Neural crest cell (in vitro differentiated cells): ENCODE measurements at places on chromosomes 12 and 14.

DNA sequence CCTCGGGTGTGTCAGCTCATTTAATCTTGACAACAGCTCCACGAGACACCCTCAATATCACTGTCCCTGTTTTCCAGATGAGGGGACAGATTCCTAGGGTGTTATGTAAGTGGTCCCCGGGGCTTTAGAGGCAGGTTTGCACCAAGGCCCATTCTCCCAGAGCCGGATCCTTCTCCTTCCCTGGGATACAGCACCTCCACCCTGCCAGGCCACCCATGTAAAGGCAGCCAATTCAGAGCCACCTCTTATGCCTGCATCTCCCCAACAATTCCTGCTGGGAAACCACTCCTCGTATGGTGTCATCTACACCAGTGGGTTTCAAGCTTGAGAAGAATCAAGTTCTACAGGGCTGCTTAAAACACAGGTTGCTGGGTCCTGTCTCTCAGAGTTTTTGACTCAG is 4.1 kb upstream of the CYP46A1 start:
- DNase-seq, result no peak

DNA sequence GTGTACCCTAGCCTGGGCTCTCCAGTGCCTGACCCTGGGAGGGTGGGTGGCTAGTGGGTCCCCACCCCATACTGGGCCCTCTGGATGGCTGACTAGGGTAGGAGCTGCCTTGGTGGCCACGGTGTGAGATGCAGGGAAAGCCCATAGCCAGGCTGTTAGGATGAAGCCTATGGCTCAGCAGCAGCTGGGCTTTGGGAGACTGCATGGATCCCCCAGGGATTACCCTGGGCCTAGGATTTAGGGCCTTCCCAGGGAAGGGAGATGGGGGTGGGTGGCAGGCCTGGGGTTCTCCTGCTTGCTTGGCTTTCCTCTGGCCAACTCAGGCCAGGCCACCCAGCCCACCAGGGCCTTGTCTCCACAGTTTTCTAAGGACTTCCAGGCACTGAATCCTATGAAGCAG is 6.3 kb downstream of the GSTZ1 start:
- no peak for DNase-seq

GRCh38 chr14:100567877-100568163 is 19.4 kb downstream of the BEGAIN start:
- no peak for DNase-seq

- DNase-seq, result no peak
Measured at GRCh38 chr14:67453575-67454300, 34.8 kb downstream of the TMEM229B start.

DNA sequence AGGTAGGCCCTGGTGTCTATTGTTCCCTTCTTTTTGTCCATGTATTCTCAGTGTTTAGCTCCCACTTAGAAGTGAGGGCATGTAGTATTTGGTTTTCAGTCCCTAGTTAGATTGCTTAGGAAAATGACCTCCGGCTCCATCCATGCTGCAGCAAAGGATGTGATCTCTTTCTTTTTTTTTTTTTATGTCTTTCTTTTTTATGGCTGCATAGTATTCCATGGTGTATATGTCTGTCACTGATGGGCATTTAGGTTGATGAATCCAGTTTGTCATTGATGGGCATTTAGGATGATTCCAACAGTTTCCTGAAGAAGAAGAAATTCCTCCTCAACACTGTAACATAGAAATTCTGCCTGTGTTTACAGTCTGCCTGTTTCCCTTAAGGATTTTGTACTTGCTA is 231.1 kb downstream of the CCDC91 start:
- no peak for DNase-seq

DNA sequence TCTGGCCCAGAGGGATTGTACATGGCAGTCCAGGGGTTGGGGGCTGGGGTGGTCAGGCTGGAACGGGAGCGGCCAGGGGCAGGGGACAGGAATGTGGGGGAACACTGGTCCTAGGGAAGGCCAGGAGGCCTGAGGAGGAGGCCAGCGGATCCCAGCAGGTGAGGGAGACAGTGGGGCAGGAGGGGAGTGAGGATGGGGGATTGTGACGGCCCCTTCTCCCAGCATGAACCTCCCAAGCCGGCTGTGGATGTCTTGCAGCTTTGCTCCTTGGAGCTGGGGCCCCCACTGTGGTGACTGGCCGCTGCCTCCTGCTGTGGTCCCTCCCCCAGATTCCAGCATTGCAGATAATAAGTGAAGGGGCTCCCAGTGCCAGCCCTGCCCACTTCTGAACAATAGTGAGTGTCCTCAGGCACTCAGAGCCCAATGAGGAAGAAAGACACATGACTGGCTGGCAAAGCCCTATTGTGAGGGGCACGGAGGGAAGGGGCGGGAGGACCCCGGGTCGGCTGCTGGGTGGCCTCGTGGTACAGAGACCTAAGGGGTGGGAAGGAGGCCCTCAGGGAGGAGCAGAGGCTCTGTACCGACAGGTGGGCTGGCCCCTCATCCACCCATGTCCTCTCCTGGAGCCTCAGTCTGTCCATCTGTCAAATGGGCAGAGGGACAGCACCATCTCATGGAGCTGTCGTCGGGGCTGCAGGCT is 215.0 kb downstream of the KIF26A start:
- no peak for DNase-seq

DNA sequence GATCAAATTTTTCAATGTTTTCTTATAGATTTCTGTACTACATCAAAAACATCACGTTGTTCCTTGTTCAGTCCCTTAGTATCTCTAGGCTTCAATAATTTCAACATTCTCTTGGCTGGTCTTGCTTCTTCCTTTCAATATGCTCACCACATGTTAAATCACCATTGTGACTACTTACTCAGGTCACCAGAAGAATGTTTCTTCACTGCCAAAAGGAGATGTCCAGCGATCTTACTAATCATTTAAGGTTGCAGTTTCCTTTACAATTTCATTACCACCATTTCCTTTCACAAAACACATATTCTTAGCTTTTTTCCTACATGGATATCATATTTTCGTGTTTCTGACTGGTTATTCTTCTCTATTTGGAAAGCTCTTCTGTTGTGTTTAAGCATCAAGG is 363.8 kb downstream of the NAV3 start:
- no peak for DNase-seq

- no peak for DNase-seq
Measured at GRCh38 chr14:55386037-55386808, 25.4 kb downstream of the ATG14 start.

GRCh38 chr14:50347521-50347920 is 35.4 kb downstream of the DMAC2L start:
- no peak for DNase-seq

GRCh38 chr12:131808744-131809371 is 19.3 kb upstream of the MMP17 start:
- DNase-seq, result no peak

GRCh38 chr12:31874961-31875608 is 84.1 kb upstream of the RESF1 start:
- no peak for DNase-seq

- DNase-seq, result no peak
Measured at GRCh38 chr14:77339407-77339806, 18.6 kb downstream of the GSTZ1 start.

DNA sequence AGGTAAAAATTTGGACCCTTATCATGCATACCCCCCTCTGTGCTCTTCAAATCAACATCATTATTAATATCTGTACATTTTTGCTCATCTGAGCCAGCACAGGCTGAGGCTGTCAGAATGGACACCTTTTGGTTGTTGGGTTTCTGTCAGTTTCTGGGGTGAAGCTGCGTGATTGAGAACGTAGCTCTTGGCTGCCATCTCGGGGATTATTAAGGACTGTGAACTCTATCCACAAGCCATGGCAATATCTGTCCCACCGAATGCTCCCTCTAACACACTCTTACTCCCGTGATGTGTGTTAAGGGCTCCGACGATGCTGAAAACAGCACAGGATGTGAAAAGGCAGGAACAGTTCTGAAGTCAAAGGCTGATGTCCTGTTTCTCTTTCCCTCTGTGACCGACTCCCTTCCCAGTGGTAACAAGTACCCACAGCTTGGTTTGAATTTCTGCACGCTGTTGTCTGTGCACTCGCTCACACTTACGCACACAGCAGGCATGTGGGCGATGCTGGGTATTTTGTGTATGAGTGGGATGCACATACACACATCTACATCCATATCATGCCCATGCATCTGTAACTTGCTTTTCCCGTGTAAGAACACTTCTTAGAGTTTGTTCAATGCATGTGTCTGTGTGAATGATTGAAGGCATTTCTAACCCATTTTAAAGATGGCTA is 405.6 kb downstream of the TMEM121 start:
- no peak for DNase-seq

GRCh38 chr14:23079716-23080115 is 15.2 kb downstream of the ACIN1 start:
- no peak for DNase-seq

DNA sequence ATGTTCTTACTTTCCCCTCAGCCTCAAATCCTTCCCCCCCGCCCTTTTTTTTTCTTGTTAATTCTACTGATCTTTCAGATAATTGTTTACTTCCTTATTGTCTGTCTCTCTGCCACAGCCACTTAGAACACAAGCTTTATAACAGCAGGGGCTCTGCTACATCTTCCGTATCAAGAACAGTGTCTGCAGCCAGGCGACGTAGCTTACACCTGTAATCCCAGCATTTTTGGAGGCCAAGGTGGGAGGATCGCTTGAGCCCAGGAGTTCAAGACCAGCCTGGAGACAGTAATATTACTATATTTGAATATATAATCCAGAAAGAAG is 5.4 kb downstream of the SOS2 start:
- DNase-seq, result no peak

DNA sequence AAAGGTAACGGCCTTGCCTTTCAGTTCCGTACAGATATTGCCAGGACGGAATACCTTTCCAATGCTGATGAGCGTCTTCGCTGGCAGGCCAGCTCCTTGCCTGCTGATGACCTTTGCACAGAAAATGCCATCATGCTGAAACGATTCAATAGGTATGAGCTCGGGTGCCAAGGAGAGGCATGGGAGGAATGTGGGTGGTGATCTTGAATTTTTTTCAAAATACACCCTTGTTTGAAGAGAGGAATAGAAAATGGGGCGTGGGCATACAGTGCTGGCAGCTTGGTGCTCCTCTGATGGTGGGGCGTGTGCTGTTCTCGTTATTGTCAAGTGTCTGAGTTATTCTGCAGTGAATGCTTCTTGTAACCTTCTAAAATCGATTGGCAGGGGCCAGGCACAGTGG is 52.5 kb downstream of the HSP90AA1 start:
- no peak for DNase-seq

- DNase-seq, result no peak
Measured at GRCh38 chr14:39102265-39102968, 618 bp downstream of the SEC23A start.

GRCh38 chr14:55253276-55253675 is 17.9 kb upstream of the FBXO34 start:
- DNase-seq, result no peak

DNA sequence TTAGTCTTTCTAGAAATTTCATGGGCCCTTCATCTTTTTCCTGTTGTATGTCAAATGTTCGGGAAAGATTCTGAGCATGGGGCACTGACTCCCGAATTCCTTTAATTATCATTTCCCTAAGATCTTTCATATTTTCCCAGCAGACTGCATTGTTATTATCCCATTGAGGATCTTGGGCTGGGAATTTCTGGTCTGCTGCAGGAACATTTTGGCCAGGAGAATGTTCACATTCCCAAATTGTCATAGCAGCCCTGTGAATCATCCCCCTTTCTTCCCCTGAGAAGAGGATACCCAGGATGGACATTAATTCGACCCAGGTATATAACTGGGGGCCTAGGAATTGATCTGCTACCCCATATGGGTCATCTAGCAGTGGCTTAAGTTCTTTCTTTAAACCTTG is 112.5 kb downstream of the RIN3 start:
- DNase-seq, result no peak

DNA sequence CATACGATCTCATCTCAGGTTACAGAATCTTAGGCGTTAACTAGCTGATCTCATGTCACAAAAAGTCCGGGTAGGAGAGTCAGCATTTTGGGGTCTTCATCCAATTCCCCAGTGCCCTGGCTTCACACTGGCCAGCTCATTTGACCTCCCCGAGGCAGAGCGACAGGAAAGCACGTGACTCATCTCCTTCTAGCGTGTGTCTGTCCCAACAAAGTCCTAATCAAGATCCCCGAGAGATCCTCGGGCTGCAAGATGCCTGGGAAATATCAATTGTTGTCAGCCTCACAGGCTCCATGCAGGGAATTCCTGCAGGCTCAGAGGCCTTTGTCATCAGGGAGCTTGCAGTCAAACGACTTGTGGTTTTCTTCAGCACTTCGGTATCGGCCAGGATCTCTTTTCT is 57.5 kb downstream of the ZNF664 start:
- DNase-seq, result no peak

GRCh38 chr12:92065639-92066038 is 80.0 kb downstream of the BTG1 start:
- no peak for DNase-seq

DNA sequence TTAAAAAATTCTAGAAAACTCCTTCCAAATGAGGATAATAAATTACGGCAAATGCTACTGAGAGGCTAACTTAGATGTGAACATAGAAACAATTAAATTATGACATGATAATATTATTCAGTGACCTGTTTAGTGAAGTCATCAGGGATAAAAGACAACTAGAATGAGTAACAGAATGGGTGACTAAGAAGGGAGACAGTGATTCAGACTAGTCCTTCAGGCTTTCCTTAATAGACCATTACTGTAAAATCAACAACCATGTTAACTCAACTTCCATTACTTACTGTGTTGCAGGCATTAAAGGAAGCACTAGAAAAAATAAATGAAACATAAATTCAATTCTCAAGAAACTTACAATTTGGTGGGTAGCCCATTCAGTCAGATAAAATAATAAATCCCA is 543.9 kb upstream of the LRFN5 start:
- DNase-seq, result no peak

- no peak for DNase-seq
Measured at GRCh38 chr12:130439250-130439649, 101.6 kb downstream of the PIWIL1 start.

GRCh38 chr12:101839324-101840283 is 8.8 kb upstream of the GNPTAB start:
- DNase-seq, result peak; percentile 68

- no peak for DNase-seq
Measured at GRCh38 chr14:61268812-61269211, 12.3 kb downstream of the TMEM30B start.

DNA sequence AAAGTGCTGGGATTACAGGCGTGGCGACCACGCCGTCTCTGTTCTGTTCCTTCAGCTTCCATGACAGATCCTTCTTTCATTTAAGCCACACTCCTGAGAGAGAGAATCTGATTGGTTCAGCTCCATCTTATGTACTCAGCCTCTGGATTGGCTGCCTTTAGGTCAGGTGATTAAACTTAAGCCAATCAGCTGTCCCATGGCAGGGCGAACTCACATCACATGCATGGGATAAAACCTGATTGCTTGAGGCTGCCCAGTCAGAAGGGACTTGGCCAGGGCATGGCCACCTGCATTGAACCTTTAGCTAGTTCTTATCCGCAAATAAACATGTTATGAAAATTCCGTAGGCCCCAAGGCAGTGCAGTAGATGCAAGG is 274.2 kb downstream of the SUDS3 start:
- no peak for DNase-seq

- DNase-seq, result no peak
Measured at GRCh38 chr14:59890676-59891075, 20.1 kb upstream of the RTN1 start.

- no peak for DNase-seq
Measured at GRCh38 chr12:91663744-91664143, 481.1 kb upstream of the DCN start.
